ENCODE measurements at places on chromosomes 4 and X.

DNA sequence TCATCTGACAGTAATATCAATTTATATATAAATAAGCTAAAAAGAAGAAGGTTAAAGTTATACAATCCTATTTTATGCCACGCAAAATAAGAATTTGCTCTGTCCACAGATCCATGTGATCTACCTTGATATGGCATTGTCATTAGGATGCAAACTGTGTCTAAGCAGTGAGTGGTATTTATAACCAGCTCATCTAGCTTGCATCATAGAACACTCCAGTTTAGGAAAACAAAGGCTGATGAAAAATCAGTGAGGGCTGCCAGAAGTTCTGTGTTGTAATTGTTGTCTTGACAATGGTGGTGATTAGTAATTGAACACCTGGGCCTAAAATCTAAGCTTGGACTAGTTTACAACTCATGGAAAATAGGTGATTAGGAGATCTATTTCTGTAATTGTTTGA lies 111.0 kb downstream of the CPE start:
- no peak for DNase-seq

DNA sequence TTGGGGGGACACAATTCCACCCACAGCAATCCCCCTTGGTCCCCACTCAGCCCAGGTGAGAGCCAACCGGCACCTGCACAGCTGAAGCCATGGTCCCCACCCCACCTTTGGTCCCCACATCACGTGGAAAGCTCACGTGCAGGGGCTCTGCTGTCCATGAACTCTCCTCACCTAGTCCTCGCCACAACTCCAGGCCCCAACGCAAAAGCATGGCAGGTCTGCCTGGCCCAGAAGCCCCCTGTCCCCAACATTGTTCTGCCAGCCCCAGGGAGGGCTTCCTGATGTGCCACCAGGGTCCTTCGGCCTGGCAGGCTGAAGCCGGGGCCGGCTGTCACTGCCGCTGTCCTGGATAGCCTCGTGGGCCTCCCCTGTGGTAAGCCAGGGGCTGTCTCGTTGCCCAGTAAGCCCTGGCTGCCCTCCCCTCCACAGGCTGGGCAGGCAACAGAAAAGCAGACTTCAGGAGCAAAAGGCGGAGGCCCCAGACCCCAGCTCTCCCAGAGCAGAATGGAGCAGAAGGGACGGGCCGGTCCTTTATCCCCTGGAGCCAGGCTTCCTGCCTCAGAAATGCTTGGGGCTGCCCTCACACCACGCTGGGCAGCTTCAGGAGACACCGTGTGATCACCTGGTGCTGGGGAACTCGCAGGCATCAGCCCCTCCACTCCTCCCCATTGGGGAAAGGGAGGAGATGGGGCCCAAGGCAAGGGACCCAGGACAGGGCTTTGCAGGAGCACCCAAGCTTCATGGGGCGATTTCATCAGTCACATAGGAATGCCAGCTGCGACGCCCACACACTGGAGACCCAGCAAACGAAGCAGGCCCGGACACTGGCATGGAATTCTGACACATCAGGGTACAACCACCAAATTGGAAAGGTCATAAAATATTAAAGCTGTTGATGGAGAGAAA lies 103.7 kb downstream of the ADRA2C start:
- no peak for DNase-seq

- DNase-seq: no peak
Measured at GRCh38 chr4:36747277-36748129, 466.1 kb downstream of the DTHD1 start.

DNA sequence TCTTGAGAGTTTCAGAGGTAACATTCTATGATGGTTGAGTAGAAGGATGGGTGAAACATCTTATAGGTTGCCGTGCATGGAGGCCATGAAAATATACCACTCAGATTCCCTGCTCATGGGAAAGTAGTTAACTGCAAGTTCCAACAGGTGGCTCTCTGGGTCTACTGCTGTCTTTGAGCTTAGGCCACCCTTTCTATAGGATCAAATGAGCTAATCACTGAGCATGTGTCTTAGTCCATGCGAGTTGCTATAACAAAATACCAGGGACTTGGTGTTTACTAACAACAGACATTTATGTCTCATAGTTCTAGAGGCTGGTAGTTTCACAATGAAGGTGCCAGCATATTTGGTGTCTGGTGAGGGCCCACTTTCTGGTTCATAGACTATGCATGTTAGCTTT lies 144.8 kb upstream of the UNC5C start:
- no peak for DNase-seq

DNA sequence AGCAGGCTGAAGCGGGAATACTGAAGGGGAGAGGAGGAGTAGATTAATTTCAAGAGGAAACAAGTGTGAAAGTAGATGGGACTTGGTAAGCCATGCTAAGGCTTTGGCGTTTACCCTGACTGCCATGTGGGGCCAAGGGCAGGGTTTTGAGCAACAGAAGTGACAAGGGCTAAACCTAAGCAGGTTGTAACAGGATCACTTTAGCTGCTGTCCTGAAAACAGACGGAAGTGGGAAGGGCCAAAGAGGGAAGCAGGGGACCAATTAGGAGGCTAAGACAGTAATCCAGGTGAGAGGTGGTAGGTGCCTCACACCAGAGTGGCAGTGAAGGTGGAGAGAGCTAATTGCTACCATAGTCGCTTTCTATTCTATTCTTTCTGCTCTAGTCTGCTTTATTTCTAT lies 166.5 kb downstream of the PJA1 start:
- no peak for DNase-seq

DNA sequence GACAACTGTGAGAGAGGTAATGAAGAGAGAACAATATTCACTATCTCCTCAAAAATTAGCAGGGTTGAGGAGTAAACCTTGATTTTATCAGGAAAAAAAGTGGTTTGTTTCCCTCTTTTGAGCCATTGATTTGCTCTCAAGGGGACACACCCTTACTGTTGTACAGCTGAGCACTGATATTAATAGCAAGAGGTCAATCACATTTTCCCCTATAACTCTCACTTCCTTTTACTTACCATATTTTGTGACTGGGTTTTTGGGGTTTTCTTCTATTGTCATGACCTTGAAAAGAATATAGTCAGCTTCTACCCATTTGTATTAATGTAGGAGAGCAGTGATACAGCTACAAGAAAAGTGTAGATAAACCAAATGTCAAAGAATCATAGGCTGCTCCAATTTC lies 70.2 kb upstream of the LONRF3 start:
- no peak for DNase-seq

DNA sequence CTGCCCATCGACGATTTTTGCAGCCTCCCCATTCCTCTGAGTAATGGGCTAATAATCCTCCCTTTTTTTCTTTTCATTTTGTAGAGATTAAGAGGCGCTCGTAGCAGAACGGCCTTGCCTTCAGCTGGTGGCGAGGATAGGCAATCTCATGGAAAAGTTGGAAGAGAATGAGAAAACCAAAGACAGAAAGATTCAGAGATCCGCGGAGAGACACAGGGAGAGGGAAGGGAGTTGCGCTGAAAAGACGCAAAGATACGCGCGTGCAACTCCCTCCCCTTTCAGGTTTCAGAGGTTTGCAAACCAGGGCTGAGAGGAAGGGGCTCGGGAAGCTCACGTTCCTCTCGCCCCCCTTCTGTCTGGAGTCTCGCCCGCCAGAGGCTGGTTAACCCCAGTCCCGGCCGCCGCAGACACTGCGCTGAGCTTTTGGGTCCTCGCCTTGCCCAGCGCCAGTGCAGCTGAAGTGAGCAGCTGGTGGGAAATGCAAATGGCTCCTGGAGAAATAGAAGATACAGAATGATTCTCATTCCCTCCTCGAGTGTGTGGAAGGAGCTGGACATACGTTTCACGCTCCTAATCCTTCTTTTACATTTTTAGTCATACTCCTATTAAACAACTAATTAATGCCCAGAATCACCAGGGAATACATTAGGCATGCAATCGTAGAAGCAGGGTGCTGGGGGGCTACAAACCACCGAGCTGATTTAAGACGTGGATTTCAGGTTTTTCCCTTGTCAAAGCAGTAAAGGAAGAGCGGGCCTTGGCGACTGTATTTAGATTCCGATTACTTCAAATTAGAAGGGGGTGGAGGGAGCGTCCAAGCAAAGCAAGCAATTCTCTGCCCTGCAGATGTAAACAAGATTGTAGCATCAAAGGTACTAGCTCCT lies 16.6 kb upstream of the PITX2 start:
- DNase-seq: no peak

GRCh38 chrX:142503967-142504643 lies 299.0 kb upstream of the MAGEC2 start:
- no peak for DNase-seq

- DNase-seq: no peak
Measured at GRCh38 chr4:83510442-83510841, 25.5 kb upstream of the GPAT3 start.

DNA sequence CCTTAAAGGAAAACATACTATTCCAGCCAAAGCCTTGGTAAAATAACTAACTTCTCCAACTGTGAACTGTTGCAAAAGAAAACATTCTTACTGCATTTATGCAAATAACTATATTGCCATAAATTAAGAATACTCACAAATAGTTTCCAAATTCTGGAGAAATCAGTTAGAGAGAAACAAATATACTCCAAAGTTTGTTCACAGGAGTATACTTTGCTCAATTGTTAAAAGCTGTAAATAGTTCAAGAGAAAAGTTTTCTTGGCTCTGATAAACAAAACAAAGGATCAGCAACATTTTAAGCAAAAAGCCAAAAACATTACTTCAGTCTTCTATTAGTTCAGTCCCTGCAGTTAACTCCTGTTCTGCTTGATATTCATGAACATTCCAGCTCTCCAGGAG lies 83.0 kb downstream of the EIF4E start:
- DNase-seq: no peak

All from NCI-H345 (cell line).